ENCODE measurements at places on chromosomes 1 and 21. TPM values are rescaled to one million over a fixed set of nuclear protein-coding genes. Genes with fewer than 3 reads are reported as not detected.

Gene RNU1-2
- under 0.01 TPM for total RNA-seq

Gene SPRR5
- not detected for total RNA-seq

Gene VSIG8
- 0.17 TPM for total RNA-seq

Gene NBPF10
- 2.0 TPM for total RNA-seq

Gene FAM72A
- 1.7 TPM for total RNA-seq

Gene SAMD13
- 1.2 TPM for total RNA-seq

Gene ZNF669
- 8.3 TPM for total RNA-seq

Gene HEYL
- total RNA-seq, result not detected

Gene LCE2A
- total RNA-seq, result not detected

Gene ANGPTL3
- total RNA-seq, result not detected

Gene BTF3L4
- 53.2 TPM for total RNA-seq

Gene USP21
- 12.6 TPM for total RNA-seq

Gene ALG14
- total RNA-seq, result 2.8 TPM

Gene ZBTB7B
- total RNA-seq, result 11.1 TPM

Gene CCDC27
- not detected for total RNA-seq

Gene CELA2B
- total RNA-seq, result not detected

Gene TFF2
- total RNA-seq, result not detected

Gene LCE2B
- not detected for total RNA-seq

Gene PCSK9
- 0.50 TPM for total RNA-seq

Gene ZBTB8A
- total RNA-seq, result 7.1 TPM

Gene MX1
- total RNA-seq, result 6.1 TPM

Gene RSPH1
- 0.17 TPM for total RNA-seq

Gene C1orf74
- total RNA-seq, result 4.4 TPM

Gene POGZ
- total RNA-seq, result 17.5 TPM

Gene GBP2
- 47.7 TPM for total RNA-seq

Gene TRPM2
- total RNA-seq, result under 0.01 TPM

Gene OLIG2
- total RNA-seq, result not detected

Gene ERICH3
- not detected for total RNA-seq

Gene CLEC20A
- not detected for total RNA-seq

Gene RGSL1
- not detected for total RNA-seq

Gene ARTN
- 0.29 TPM for total RNA-seq

Gene FMO4
- 1.2 TPM for total RNA-seq

Gene RFX5
- 44.9 TPM for total RNA-seq

Gene KCNC4
- 8.6 TPM for total RNA-seq

Gene PAQR6
- 0.66 TPM for total RNA-seq

All from smooth muscle cell of trachea (primary cell).